ENCODE measurements at places on chromosomes 11 and 22.

DNA sequence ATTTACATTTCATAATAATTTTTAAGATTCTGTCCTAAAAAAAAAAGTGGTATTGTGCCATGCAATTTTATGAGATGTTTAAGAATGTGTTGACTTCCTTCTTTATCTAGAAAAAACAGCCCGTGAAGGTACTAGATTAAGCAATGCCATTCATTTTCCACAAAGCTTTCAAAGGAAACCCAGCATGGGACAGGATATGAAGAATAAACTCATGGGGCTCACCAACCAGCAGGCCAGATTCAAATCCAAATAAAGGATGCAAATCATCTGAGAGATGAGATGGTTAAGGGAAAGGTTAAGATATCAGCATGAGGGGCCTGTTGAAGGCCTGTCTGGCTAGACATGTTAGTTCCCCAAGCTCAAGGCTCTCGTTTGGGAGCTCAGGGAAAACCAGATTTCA, 199.1 kb downstream of the SWAP70 start:
- no peak for DNase-seq

DNA sequence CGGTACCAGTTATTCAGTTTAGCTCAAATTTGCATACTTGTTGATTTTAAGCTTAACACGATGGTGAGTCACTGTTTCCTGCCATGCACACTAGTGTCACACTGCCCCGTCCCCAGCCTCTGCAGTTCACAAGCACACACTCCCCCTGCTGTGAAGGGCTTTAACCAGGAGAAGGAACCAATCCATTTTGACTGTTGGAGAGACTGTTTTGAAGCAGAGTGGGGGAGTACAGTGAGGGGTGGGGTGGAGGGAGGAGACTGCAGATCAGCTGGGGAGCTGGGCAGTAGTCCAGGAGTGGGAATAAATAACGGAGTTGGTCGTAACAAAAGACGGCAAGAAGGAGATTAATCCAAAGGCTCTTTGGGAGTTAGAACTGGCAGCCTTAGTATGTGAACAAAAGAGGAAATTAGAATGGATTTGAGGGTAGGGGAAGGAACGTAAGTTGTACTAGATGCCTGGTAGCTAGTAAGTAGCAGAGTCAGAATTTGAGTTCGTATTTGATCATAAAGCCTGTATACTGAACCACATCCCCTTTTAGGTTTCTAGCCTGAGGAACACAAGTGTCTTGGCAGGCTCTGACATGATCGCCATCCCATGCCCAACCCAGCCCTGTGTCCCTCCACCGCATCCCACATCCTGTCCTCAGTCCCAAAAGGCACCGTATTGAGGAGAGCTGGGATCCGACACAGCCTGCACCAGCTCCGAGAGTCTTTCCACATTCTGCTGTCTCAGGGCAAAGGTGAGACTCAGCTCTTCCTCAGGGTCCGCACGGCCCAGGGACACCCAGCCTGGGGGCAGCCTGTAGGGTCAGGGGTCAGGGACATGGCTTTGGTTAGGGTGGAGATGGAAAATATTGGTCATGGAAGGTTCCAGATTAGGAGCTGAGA, 862 bp downstream of the TPP1 start:
- peak; percentile 62 for DNase-seq

- no peak for DNase-seq
These were observed 593.7 kb downstream of the METTL15 start for GRCh38 chr11:28701760-28702449.

DNA sequence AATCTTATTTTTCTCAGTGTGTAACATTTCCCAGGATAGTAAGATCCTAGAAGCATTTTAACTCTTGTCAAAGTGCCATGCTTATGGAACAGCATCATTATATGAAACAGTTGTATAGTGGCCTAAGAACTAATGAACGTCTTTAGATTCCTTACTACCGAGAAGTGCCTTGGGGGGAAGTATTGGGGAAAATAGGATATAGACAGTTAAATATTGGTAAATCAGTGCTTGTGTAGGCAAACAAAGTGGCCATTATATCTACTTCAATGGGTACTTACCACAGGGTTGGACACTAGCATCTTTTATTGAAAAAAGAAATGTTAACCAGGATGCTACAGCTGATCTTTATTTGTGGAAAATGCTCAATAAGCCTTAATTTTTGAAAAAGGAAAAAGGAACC, 11.3 kb downstream of the FAR1 start:
- no peak for DNase-seq

DNA sequence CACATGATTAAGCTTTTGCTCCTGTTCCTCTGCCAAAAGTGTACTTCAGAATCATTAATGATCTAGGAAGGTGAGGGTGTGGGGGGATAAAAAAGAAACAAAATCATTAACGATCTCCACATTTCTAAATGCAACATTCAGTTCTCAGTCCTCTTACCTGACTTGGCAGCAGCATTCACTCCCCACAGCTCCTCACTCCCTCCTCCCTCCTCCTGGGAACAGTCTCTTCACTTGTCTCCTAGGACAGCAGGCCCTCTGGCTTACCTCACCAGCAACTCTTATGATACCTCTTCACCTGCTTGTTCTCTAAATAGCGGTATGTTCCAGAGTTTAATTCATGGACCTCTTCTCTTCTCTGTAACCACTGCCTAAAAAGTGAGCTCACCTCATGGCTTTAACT, 56.5 kb upstream of the APOA1 start:
- no peak for DNase-seq

DNA sequence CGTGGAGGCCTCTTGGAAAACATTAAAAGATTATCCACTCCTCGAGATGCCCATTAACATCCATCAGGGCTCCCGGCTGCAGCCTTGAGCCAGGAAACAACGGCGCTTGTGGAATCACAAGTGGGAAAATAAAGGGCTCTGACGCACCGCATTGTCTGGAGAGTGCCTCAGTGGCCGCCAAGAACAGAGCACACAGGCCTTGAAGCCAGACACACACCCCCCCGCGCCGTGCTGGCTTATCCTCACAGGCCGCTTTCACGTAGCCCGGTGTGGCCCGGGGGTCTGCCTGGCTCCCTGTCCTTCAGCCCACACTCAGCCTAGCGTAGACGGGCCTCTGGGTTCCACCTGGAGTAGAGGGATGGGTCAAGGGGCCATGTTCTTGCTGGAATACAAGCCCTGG, 1020.5 kb downstream of the BRD1 start:
- no peak for DNase-seq

GRCh38 chr11:94954753-94955152, 18.6 kb downstream of the CWC15 start:
- no peak for DNase-seq

DNA sequence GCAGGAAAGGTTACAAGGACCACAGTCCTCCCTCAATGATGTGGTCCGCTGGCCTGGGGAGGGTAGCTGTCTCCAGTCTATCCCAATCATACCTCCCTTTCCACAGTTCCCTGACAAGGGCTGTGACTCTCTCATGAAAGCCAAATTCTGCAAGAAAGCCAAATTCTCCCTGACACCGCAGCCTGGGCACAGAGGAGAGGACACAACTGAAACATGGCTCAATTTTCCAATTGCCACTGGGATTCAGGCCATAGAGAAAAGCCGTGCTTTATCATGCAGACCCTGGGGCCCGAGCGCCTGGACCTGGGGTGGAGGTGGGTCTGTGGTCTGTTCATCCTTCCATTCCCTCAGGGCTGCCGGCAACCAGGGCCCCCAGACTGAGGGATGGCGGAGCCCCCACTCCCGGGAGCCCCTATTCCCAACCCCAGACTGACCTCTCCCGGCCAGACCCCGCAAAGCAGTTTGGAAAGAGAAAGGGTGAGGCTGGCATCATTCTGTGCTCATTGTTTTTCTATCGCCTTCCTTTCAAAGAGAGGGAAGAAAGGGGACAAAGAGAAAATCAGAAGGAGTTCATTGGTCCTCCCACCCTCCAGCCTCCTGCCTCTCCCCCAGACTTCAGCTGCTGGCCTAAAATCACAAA, 239.5 kb downstream of the BUD13 start:
- DNase-seq: no peak

- no peak for DNase-seq
These were observed 8.9 kb upstream of the SCARF2 start for GRCh38 chr22:20446383-20446970.

DNA sequence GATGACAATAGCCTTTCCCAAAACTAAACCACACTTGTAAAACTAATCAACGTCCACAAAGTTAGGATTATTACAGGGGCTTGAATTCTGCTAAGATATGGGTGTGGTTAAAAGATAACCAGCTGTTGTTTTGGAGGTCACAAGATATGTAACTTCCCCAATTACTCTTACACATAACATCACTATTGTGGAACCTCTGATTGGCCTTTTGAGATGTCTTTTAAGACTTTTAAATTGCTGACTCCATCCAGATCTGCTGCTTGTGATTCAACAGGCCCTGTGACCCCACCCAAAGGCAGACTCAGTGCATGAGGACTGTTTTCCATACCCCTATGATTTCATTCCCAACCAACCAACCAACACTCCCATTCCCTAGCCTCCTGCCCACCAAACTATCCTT, 893.9 kb downstream of the OPCML start:
- DNase-seq: no peak

- DNase-seq: no peak
These were observed 15.2 kb downstream of the ZBTB16 start for GRCh38 chr11:114074546-114075343.

- no peak for DNase-seq
These were observed 9.6 kb downstream of the RPS3 start for GRCh38 chr11:75408957-75409219.

GRCh38 chr11:8102296-8102915, 21.4 kb downstream of the TUB start:
- DNase-seq: no peak

DNA sequence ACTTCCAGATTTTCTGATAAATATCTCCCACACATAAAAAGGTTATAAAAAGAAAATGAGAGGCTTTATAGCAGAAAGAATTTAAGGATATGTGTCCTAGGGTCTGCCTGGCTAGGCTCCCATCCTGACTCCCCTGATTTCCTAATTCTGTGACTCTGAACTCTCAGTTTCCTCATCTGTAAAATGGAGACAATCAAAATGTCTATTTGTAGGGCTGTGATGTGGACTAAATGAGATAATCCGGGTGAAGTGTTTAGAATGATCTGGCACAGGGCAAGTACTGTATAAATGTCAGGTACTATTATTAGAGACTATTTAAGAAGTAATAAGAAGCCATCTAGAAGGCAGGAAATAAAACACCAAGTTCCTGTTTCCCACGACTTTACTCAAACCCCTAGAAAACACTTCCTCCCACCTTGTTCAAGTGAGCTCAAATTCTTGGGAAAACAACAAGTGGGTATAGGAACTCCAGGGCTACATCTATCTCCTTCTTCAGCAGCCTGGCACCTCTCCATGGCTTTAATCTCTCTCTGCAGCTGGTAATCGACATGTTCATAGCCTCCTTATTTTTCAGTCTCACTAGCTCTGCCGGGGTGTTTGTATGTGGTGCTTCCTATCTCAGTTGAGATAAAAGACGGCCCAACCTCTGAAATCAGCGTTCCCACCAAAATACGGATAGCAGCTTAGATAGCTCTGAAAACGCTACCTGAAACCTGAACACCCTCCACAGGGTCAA, 6.7 kb downstream of the ASCC2 start:
- DNase-seq: no peak

- DNase-seq: no peak
These were observed 141.7 kb downstream of the CHST1 start for GRCh38 chr11:45523760-45524159.

DNA sequence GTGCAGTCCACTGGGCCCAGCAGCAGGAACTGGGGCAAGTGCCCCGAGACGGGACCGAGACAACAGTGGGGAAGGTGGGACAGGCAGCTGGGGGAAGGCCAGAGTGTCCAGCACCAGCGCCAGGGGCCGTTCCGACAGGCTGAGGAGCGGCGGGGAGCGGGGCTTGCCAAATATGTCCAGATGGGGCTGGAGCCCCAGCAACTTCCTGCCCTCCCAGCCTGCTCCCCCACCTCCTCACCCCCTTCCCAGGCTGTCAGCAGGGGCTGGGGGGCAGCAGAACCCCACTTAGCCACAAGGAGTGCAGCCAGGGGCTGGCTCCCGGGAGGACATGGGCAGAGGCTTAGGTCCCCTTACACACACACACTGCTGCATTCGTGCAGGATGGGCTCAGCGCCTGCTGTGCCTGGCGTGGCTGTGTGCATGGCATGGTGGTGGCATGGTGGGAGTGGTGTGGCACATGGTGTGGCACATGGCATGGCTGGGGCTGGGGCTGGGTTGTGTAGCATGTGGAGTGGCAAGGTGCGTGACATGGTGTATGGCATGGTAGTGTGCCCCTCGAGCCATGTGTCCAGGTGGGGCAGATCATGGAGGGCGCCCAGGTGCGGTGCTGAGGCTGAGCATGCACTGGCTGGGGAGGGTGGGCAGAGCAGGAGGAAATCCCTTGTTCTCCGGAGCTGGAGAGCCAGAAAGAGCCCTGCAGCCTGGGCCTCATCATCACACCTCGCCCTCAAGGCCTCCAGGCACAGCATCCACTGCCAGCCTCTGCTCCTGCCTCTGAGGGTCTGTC, 51.7 kb downstream of the CDKN1C start:
- DNase-seq: no peak

DNA sequence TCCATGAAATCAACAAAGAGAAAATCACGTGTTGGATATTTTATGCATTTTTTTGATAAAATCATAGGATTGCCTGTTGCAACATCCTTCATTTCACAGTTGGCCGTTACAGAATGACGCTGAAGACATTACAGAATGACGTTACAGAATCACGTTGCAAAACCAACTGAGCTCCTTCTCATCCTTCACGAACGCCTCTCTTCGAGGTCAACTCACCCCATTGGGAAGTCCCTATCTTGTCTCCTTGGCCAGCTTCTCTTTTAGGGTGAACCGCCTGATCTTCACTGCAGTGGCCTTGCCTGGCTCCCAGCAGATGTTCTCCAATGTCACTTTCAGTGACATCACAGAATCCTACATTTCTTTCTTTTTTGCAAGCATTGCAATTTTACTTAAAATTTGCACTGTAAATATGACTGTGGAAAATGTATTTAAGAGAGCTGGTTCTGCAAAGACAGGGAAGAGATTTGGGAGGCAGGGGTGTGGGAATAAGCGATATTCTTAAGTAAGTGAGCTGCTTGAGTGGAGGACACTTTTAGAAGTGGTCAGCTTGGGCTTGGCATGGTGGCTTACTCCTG, 5.1 kb downstream of the KRTAP5-7 start:
- no peak for DNase-seq
